ENCODE measurements at places on chromosomes 3 and 15.

- DNase-seq: no peak
Measured at GRCh38 chr15:90479656-90480055, 50.1 kb upstream of the CRTC3 start.

- DNase-seq: no peak
Measured at GRCh38 chr3:189652042-189652441, 20.9 kb downstream of the TP63 start.

- DNase-seq: no peak
Measured at GRCh38 chr3:183811638-183812037, 13.7 kb downstream of the MAP6D1 start.

DNA sequence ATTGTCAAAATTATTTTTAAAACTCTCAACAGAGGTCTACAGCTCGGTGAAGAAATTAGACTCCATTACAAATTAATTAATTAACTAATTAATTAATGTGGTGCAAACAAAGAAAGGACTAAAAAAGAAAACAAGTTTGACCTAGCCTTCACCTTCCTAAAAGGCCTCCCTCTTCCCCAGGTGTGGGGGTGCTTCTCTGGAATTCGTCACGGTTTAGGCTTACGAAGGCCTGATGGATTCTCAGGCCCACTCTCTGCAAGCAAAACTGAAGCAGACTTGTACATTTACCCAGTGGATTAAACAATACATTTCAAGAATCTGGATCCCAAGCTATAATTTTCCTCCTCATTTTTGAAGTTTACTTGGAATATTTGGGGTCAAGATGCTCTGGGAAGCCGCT lies 88.6 kb downstream of the TM4SF4 start:
- no peak for DNase-seq

DNA sequence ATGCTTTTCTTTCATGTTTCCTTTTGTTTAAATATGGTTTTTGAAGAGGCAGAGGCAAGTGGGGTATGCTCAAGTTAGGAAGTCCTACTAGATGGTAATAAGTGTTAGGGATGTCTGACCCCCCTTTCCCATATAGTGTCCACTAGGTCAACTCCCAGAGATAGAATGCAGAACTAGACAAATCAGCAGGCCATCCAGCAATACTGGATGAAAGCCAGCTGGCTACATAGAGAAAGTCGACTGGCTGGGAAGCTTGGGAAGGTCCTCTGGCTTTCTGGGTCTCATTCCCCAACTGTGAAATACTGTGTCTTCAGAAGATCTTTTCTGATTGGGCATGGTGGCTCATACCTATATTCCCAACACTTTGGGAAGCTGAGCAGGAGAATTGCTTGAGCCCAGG lies 113.8 kb downstream of the SNRK start:
- DNase-seq: no peak

- DNase-seq: no peak
Measured at GRCh38 chr3:39118079-39118478, 10.6 kb downstream of the TTC21A start.

DNA sequence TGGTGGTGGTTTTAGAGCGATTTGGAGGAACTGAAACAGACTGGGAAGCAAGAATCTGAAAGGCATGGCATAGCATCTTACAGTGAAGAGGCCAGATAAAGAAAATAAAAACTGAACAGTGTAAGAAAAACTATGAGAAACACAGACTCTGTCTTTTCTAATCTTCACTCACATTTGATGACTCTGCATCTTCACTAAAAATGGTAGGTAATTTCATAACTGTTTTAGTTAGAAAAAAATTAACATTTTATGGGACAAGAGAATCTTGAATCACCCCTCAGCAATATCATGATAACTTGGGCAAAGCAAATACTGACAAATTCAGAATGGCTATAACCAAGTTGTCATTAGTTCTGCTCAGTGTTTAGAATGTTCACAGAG lies 812.6 kb downstream of the MCTP2 start:
- no peak for DNase-seq

DNA sequence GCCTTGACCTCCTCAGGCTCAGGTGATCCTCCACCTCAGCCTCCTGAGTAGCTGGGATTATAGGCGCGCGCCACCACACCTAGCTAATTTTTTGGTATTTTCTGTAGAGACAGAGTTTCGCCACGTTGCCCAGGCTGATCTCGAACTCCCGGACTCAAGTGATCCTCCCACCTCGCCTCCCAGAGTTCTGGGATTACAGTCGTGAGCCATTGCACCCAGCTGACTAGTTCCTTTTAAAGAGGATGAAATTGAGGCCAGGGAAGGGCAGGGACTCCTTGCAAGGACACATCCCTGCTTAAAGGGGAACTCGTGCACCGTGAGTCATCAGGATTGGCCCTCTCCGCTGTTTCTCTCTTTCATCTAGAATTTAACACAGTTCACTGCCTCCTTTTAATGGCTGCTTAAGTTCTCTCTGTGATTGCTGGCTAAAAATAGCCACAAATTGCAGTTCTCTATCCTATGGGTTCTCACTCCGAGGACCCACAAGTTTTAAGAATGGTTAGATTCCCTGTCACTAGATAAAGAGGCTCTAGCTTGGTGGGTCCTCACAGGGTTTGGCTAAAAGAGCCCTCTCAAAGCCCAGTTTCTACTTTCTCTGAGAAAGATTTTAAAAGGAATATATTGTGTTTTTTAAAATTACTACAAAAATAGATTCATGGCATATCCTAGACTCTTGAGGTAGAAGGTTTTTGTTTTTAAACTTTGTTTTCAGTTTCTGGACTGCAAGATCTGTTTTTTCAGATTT lies 1.4 kb downstream of the CRTAP start:
- no peak for DNase-seq

GRCh38 chr3:148992027-148992634 lies 791 bp downstream of the GYG1 start:
- no peak for DNase-seq

DNA sequence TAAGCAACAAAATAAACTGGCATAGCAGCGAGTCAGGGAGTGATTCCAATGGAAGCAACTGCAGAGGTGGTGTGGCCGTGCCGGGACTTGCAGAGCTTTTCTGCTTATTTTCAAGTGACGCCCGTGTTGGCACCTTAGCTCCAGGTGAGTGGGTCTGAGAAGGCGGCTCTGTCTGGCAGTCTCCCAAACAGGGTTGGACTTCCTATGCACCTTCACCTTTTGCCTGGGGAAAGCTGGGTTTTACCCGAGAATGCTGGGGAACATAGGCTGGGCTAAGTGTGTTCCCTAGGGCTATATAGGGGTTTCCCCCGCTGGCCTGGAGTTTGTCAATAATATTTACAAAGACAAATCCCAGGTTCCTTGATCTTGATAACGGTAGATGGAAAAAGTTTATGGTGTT lies 179.9 kb upstream of the TBL1XR1 start:
- DNase-seq: no peak

GRCh38 chr3:113589971-113590370 lies 57.6 kb downstream of the SIDT1 start:
- no peak for DNase-seq

- DNase-seq: no peak
Measured at GRCh38 chr3:138351151-138351550, 2.8 kb downstream of the MRAS start.

DNA sequence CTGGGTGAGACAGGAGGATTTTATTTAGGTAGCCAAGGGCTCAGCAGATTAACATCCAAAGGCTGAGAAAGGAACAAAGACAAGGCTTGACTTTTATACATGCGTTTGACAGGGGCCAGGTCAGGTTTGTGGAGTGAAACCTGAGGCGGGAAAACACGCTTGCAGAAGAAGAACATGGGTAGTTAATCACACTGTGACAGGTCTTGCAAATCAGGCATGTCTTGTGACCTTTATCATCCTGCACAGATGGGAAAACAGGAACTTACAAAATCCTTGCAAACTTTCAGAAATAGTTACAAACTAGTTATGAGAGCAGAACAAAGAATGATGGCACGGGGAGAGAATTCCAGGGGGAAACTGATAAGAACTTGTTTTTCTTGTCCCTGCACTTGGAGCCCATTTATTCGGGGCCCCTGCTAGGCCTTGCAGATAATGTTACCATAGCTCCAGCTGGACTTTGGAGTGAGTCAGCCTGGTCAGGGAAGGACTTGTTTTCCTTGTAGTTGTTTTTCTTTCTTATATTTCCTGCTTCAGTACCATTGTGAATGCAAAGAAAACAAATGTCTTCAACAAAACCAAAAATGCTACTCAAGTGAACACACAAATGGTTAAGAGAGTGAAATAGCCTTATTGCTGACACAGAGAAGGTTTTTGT lies 965.9 kb upstream of the ROBO1 start:
- DNase-seq: no peak

DNA sequence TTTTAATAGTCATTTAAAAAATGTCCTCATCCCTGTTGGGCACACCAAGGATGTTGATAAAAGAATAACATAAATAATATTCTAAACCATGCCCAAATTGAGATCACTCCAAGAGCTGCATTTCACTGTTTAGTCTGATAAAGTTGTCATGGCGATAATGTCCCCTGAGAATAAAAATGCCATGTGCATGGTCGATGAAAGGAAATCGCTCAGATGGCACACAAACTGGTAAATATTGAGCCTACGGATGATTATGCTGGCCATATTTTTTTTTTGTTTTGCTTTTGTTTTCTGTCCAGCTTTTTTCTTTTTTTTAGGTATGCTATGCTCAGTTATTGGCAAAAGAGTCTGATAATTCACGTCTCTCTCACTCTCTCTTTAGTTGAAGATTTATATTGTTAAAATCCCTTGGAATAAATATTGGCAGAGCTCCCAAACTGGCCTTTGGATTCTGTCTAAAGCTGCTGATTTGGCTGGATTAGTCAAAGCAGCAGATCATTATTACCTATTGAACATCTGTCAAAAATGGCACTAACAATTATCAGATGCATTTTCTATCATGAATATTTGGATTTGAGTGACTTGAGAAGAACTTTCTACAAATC lies 643.8 kb downstream of the SQOR start:
- no peak for DNase-seq

DNA sequence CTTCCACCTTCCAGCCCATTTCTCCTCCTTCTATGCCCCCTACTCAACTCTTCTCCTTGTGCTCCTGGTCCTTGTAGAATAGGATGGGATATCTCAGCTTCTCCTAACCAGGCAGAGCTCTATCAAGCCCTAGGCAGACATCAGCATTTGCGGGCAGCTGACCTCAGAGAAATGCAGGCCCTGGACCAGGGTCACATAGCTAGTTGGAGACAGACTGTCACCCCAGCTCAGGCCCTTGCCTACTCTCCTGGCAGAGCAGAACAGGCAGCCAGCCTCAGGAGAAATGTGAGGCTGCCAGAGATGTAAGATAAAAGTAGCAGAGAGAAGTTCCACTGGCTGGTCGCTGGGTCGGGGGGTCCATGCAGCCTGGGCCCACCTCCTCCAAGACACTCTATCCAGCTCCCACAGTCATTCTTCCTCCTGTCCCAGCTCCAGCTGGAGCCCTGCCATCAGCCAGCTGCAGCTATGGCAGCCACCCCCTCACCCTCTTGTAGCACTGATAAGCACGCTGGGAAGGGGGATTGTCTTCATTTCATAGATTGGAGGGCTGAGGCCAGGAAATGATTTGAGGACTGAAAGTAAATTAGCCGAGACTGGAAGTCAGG lies 4.0 kb downstream of the CYP8B1 start:
- DNase-seq: no peak

GRCh38 chr15:86237111-86237500 lies 157.4 kb downstream of the AGBL1 start:
- DNase-seq: no peak

DNA sequence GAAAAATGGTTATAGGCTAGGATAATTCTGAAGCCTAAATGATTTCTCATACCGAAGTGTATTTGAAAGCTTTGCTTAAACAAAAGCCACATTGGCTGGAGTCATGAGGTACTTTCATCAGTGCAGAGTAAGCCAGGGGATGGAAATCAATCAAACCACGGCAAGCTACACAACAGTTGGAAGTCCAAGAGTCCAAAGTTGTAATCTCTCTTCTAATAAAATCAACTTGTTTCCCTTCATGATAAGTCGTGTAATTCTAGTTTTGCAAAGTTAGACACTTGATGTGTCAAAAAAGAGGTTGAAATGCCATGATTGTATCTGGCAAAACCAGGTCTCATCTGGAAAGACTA lies 250.5 kb upstream of the VEPH1 start:
- no peak for DNase-seq

GRCh38 chr3:171801738-171802589 lies 8.3 kb downstream of the PLD1 start:
- no peak for DNase-seq

GRCh38 chr3:124057420-124057819 lies 65.5 kb upstream of the ROPN1 start:
- no peak for DNase-seq

- DNase-seq: no peak
Measured at GRCh38 chr3:26084629-26085028, 294.7 kb downstream of the OXSM start.

GRCh38 chr3:198065897-198066296 lies 105.9 kb downstream of the LMLN start:
- DNase-seq: no peak

GRCh38 chr3:38276917-38277630 lies 5.0 kb upstream of the SLC22A14 start:
- DNase-seq: no peak

DNA sequence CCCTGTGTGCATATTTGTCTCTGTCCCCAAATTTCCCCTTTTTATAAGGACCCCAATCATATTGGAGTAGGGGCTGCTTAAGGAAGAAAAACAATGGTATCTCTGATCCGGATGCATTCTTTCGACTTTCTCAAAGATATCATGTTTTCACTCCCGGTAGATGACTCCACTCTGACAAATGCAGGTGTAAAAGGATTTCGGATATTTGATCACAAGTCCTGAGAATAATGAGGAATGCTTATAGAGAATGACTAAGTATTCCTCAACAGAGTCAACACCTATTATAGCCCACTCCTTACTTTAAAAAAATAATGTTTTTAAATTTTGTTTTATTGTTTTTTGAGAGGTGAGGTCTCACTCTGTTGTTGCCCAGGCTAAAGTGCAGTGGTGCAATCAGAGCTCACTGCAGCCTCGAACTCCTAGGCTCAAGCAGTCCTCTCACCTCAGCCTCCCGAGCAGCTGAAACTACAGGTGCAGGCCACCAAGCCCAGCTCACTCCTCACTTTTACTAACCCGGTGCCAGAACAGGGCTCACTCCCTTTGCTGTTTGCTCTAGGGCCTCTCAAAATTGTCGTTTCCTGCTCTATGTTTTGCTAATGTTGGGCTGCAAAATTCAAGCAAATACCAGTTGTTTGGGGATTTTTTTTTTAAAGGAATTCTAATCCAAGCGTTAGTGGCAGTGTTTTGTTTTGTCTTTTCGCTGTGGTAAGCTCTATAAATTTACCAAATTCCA lies 24.6 kb downstream of the COL8A1 start:
- DNase-seq: no peak

DNA sequence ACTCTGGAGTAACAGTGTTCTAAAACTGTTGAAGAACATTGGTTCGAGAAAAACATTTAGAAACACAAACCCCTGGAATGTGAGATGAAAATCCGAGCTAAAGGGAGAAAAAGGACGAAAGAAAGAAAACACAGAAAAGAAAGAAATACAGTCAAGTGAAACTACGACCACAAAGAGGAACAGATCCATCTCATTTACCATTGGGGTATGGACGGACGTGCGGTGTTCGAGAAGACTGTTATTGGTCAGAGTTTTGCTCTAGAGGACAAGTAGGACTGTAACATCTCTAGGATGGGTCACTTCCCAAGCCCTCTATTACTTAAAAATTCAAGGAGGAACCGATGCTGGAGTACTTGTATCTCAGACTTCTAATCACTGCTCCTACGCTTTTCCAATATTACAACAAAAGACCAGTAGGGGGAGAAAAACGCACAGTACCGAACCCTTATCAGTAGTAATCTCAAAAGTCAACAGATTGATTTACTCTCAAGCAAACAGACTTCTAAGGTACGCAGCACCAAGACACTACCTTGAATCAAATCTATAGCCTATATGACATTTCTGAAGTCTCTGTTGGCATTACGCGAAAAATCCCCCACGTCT lies 1.1 kb upstream of the PIK3CA start:
- DNase-seq: no peak
